Stimulated activated CD8-positive, alpha-beta memory T cell treated with anti-CD3 and anti-CD28 coated beads, Interleukin-7, amount 100 ng/mL, for 1 hour (primary cell): ENCODE measurements at places on chromosomes 5 and 9.

DNA sequence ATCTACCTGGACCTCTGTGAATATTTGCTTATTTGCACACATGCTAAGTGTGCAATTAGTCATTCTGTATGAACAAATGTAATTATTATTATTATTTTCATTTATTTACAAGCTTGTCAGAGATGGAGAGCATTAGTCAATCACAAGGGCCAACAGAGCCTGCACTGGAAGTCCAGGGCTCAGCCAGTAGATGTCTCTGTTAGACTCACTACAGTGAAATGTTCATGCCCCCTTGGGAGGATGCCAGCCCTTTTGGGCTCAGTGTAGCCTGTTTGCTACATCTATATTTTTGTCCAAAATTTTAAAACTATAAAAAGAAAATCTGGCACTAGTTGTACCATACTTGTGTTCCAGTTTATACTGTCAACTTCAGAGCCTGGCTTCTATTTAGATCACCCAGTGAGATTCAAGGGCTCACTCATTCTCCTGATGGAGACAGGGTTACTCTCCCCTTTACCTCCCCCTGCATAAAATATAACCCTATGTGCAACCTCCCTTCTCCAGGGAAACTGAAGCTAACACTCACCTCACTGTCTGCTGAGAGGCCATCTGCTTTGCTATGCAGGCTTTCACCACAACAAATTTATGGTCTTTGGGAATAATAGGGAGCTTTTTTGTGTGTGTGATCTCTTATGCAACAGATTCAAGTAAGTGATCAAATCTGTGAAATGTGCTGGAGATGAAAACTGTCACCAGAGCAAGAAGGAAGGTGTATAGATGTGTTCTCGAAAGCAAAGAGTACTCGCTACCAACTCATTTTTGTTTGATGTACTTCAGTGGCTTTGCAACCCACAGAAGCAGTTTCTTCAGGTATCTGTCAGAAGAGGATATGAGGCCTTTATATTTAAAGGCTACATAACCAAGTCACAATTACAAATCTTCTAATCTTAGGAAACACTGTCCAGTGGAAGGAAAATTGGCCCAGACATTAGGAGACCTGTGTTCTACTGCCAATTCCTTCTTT is 99.9 kb upstream of the TLE4 start:
- no peak for DNase-seq

- DNase-seq, result no peak
Observed at GRCh38 chr5:1885868-1886845, 3.4 kb upstream of the IRX4 start.

DNA sequence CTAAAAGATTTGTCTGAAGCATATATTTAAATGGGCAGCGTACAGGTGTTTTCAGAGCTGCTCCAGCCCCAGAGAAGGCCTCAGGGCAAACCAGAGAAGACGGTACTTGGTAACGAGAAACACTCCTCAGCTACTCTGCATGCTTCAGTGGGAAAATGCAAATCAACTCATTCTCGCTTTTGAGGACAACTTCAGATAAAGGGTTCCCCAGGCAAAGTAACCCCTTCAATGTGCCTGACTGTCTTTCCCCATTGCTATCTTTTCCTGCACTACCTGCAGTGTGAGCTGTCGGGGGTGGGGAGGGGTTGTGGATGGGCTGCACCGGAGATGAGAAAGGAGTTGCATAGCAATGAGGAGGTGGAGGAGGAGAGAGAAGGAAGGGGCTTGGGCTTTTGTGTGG is 339.7 kb upstream of the CLINT1 start:
- DNase-seq, result no peak

- no peak for DNase-seq
Observed at GRCh38 chr5:87103616-87104287, 163.9 kb upstream of the RASA1 start.

- DNase-seq, result no peak
Observed at GRCh38 chr9:89010056-89010455, 18.8 kb downstream of the S1PR3 start.
